ENCODE measurements at places on chromosomes 4 and X. TPM values are rescaled to one million over a fixed set of nuclear protein-coding genes. Genes with fewer than 3 reads are reported as not detected.

UBE2D3 gene
- total RNA-seq = 460 TPM

S100G gene
- total RNA-seq = not detected

MAP7D2 gene
- total RNA-seq = 0.96 TPM

SOX3 gene
- total RNA-seq = not detected

ASMT gene
- total RNA-seq = 0.70 TPM

FRAS1 gene
- 0.10 TPM for total RNA-seq

GAGE12J gene
- total RNA-seq = not detected

PDZD4 gene
- 5.0 TPM for total RNA-seq

ATP8A1 gene
- total RNA-seq = 55.9 TPM

CYP2U1 gene
- 2.8 TPM for total RNA-seq

PPP1R2C gene
- total RNA-seq = 0.38 TPM

BEND2 gene
- total RNA-seq = not detected

PLS3 gene
- total RNA-seq = 0.99 TPM

STK32B gene
- total RNA-seq = not detected

TSPAN5 gene
- 19.6 TPM for total RNA-seq

GPC3 gene
- 0.41 TPM for total RNA-seq

ENPEP gene
- total RNA-seq = 0.84 TPM

NPY5R gene
- not detected for total RNA-seq

SLC38A5 gene
- total RNA-seq = 64.8 TPM

LDB2 gene
- total RNA-seq = not detected

MMRN1 gene
- total RNA-seq = not detected

CXorf49 gene
- not detected for total RNA-seq

TGIF2LX gene
- total RNA-seq = not detected

SSX1 gene
- not detected for total RNA-seq

FOXR2 gene
- not detected for total RNA-seq

UGT2B17 gene
- total RNA-seq = not detected

MAGEC3 gene
- not detected for total RNA-seq

FGFBP1 gene
- total RNA-seq = not detected

DOK7 gene
- total RNA-seq = not detected

SPANXN3 gene
- not detected for total RNA-seq

GASK1B gene
- total RNA-seq = not detected

TRIM61 gene
- 1.8 TPM for total RNA-seq

RADX gene
- 10.6 TPM for total RNA-seq

CFP gene
- 6.4 TPM for total RNA-seq

RNF212 gene
- total RNA-seq = 2.3 TPM

TLL1 gene
- not detected for total RNA-seq

GPR119 gene
- not detected for total RNA-seq

PPEF1 gene
- total RNA-seq = 0.74 TPM

PCYT1B gene
- total RNA-seq = 0.12 TPM

CCNA2 gene
- total RNA-seq = 74.8 TPM
